ENCODE measurements at places on chromosomes 6 and 20.

DNA sequence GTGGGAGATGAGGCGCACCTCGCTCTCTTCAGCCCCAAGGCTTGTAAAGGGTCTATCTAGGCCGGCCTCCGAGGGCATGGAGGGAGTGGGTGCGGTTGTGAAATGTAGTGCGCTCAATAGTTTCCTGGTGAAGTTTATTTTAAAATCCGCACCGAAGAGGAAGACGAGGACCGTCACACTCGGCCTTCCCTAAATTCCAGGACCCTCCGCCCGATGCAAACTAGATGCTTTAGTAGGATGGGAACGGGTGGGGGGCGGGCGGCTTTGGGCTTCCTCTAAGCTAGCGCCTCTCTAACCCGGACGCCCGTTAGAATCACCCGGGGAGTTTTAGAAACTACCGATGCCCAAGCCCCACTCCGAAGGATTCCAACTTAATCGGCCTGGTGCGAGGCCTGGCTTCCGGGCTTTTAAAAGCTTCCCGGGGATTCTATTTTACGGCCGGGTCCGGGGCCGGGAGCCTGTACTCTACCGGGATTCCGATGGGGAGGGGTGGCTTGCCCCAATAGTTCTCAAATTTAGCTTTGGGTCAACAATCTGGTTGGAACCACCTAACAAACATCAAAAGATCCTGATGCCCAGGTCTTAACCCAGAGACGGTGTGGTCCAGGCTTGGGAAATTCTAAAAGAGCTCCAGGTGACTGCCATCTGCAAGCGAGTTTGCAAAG lies 548 bp upstream of the BCAS4 start:
- DNase-seq: no peak

DNA sequence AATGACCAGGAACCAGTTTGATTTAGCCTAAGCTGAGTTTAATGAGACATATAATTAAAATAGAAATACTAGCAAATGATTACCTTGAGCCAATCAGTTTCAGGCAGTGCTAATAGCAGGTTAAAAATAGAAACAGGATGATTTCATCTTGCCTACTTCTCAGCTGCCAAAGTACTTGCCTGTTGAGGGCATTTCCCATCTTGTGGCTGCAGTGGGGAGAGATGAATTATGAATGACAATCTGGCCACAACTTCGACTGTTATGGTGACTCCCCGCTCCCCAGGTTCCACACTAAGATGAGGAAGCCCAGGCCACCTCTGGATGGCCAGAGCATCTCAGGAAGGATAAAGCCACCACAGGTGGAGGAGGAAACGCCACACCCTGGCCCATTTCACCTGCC lies 31.3 kb downstream of the MBOAT1 start:
- DNase-seq: no peak

- no peak for DNase-seq
Observed at GRCh38 chr6:152151920-152152319, 344.4 kb downstream of the ESR1 start.

- no peak for DNase-seq
Observed at GRCh38 chr6:136609873-136610706, 59.9 kb upstream of the MAP7 start.

GRCh38 chr6:158894193-158894592 lies 75.0 kb upstream of the EZR start:
- DNase-seq: no peak

- no peak for DNase-seq
Observed at GRCh38 chr6:165920896-165921671, 246.6 kb downstream of the TBXT start.

DNA sequence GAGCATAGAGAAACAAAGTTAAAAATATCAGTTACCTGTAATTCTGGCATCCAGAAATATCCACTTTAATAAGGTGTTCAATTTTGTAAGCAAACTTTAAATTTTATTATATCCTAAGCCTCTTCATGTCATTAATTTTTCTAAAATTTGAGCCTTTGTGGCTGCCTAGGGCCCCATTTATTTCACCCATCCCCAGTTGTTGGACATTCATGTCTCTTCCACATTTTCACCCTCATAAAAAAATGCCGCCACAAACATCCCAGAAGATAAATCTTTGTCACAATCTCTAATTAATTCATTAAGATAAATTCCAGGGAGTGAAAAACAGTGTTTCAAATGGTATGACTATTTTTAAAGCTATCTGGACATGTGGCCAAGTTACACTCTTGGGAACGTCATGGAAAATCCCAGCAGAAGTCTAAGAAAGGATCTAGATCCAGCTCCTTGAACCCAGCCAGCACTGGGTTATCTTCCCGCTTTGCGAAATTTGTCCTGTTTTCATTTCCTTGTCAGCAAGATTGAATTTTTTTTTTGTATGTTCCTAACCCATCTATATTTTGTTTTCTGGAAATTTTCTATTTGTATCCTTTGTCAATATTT lies 97.2 kb downstream of the TMEM242 start:
- no peak for DNase-seq

- no peak for DNase-seq
Observed at GRCh38 chr6:45803071-45803470, 212.6 kb downstream of the CLIC5 start.

GRCh38 chr20:20946122-20946759 lies 159.9 kb downstream of the LINC00237 start:
- no peak for DNase-seq

DNA sequence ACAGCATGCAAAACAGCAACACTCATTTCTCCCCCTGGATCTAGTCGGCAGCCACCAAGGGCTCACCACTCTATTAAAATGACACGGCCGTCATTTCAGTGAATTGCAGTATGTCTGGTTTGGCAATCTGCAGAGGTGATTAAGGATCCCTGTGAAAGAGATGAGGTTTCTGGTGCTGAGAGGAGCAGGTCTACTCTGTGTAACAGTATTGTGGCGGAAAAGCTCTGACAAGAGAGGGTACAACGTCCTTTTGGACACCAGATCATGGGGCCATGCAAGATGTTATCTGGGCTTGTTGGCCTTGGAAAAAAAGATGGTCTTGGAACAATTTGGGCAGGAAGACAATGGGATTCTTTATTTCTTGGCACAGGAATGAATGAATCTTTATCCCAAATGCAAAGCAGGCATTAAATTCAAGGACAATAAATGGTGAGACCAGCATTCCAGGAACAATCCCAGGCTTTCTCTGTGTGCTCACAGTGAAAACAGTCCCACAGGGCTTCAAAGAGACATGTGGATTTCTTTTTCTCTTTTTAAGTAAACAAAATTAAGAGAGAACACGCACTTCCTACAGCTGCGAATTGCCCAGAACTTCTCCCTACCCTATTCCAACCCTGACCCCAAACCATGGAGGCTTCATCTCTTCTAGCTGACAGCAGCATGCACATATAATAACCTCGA lies 33.7 kb upstream of the ADGRF1 start:
- no peak for DNase-seq

GRCh38 chr6:113805173-113805790 lies 51.9 kb upstream of the MARCKS start:
- DNase-seq: no peak

- DNase-seq: no peak
Observed at GRCh38 chr20:35527122-35527769, 2.2 kb downstream of the C20orf173 start.
